ENCODE measurements at places on chromosomes 7 and 10.

- DNase-seq: no peak
Measured at GRCh38 chr7:2199528-2199927, 33.2 kb downstream of the MAD1L1 start.

GRCh38 chr7:51774178-51774577, 457.6 kb upstream of the COBL start:
- no peak for DNase-seq

- DNase-seq: no peak
Measured at GRCh38 chr10:16014469-16014868, 154.2 kb upstream of the MINDY3 start.

- no peak for DNase-seq
Measured at GRCh38 chr7:73647725-73648592, 19.7 kb upstream of the VPS37D start.

GRCh38 chr10:48842231-48842630, 97.4 kb downstream of the LRRC18 start:
- DNase-seq: no peak

DNA sequence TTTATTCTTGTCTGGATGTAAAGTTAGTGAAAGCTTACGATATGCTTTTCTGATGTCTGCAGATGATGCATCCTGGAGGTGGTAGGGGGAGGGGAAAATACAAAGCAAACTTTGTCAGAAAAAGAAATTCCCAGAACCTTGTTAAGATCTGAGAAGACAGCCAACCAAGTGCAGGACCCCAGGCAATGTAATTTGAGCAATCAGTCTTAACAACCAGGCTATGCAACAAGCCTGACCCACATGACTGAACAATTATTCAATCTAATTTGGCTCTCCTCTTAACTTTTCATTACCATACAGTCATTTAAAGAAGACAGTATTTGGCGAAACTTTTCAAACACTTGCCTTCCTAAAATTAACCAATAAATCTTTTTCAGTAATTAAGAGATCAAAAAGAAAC, 74.5 kb downstream of the DNAJC1 start:
- no peak for DNase-seq

- DNase-seq: no peak
Measured at GRCh38 chr7:151095123-151095797, 9.0 kb downstream of the AGAP3 start.

GRCh38 chr10:30445711-30446110, 11.7 kb downstream of the MAP3K8 start:
- DNase-seq: no peak

- DNase-seq: no peak
Measured at GRCh38 chr7:50329775-50330174, 25.3 kb downstream of the IKZF1 start.

- DNase-seq: no peak
Measured at GRCh38 chr10:107771066-107771465, 606.6 kb upstream of the SORCS1 start.

DNA sequence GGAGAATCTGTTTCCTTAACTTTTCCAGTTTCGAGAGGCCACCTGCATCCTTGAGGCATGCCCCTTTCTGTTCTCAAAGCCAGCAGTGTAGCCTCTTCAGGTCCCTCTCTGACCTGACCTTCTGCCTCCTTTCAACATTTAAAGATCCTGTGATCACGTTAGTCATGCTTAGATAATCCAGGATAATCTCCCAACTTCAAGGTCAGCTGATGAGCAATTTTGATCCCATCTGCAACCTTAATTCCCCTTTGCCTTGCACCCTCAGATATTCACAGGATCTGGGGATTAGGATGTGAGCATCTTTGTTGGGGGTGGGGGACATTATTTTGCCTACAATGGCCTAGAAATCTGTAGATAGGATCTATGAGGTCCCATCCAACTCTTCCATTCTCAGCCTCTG, 8.0 kb downstream of the HKDC1 start:
- DNase-seq: no peak

- DNase-seq: no peak
Measured at GRCh38 chr7:67462781-67463191, 466.2 kb downstream of the TYW1 start.

DNA sequence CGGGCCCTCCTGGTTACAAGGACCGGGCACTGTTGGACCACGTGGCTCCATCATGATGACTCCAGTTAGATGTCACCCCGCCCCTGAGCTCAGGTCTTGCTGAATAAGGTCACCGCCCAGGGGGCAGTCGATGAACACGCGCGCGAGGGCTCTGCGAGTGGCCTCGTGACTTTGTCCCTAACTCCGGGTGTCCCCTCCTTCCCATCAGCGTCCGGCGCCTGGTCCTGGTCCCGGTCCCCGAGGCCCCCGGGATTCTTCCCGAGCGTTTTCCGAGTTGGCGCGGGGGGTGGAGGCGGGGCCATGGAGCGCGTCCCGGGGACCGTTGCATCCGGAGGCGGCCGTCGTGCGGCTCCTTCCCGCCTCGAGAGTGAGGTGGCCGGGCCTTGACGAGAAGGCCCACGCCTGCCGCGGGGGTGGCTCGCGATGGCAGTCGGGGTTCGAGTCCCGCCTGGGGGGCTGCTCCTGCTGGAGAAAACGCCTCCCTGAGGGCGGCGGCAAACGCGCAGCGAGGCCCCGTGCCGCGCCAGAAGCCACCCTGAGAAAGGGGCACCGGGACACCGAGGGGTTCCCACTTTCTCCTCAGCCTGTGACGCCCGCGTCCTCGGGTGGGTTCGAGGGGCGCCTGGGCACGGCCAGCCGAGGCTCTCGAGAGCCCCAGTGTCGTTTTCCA, 569 bp upstream of the NPTX2 start:
- no peak for DNase-seq

GRCh38 chr10:61151059-61151458, 207.1 kb upstream of the RHOBTB1 start:
- no peak for DNase-seq

GRCh38 chr10:110733218-110733952, 89.2 kb downstream of the RBM20 start:
- DNase-seq: no peak

DNA sequence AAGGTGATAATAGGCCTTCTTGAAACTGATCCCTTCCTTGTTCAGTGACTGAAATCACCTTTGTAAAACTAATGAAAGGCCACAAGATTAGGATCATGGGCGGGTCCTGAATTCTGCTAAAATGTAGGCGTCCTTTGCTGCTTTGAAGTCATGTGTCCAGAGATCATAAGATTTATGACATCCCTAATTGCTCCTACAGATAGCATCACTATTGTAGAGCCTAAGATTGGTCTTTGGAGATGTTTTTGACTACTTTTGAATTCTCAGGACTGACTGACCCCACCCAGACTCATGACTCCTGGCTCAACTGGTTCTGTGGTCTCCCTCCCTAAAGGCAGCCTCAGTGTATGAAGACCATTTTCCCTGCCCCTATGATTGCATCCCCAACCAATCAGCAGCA, 322.6 kb upstream of the SEMA3D start:
- DNase-seq: no peak

GRCh38 chr7:101466871-101467270, 104.2 kb downstream of the COL26A1 start:
- no peak for DNase-seq

GRCh38 chr7:137846549-137846826, 286 bp downstream of the DGKI start:
- no peak for DNase-seq

GRCh38 chr10:75068523-75068922, 42.9 kb upstream of the SAMD8 start:
- no peak for DNase-seq

DNA sequence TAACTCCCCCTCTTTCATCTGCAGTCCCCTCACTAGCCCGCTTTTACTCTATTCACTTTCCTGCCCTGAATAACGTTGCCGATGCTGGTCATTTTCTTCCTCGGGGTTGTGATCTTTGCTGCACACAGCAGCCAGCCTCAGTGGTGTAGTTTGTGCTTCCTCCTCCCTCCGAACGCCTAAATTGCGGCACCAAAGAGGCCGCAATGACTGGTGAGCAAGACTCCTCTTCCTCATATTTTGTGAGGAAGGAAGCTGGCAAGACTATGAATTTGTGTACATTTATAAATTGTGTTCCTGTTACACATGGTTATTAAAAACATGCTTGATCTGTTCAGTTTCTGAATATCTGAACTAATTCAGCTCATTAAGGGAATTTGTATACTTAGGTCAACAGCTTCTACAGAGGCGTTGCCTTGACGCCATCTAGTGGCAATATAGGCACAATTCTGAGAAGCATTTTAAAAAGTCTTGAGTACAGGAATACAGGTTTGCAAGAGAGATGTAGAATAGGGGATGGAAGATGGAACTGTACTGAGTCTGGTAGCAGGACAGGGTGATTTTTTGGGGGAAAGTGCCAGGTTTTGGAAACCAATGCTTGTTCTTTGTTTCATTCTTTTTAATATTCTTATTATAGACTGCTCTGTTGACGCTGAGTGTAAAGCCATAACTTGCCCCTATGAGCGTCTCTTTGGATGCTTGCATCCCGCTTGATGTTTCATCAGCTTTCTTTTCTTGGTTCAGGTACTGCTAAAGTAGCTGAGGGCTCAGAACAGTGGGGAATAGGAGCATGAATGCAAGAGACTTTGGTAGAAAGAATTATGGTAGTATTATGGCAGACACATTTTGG, 4.1 kb upstream of the TAS2R5 start:
- no peak for DNase-seq

GRCh38 chr7:37894671-37895070, 21.9 kb downstream of the SFRP4 start:
- no peak for DNase-seq

DNA sequence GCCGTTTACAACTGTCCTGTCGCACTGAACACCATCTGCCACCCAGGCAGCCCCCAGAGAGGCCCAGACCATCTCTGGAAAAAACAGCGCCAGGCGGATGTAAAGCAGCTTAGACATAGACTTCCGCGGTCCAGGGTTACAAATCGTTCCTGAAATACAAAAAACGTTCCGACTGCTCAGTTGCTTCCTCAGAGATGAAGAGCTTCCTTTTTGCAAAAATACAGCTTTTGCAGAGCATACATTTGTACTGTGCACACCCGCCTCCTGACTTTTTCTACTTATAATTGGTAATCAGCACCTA, 11.4 kb downstream of the DAGLB start:
- no peak for DNase-seq

DNA sequence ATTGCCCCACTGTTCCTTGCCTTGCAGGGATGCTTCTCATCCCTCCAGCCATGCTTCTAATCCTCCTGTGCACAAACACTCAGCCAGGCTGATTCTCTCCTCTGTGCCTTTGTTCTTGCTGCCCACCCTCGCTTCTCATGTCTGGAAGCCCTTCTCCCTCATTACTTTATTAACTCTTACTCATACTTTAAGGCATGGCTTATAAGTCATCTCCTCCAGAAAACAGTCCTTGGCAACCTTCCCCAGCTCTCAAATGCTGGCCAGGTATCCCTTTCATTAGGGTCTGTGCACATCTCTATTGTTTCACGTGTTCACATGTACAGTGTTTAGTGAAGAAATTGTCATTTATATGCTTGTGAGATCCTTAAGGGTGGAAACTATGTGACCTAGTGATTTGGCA, 62.9 kb downstream of the ITGB8 start:
- DNase-seq: no peak

DNA sequence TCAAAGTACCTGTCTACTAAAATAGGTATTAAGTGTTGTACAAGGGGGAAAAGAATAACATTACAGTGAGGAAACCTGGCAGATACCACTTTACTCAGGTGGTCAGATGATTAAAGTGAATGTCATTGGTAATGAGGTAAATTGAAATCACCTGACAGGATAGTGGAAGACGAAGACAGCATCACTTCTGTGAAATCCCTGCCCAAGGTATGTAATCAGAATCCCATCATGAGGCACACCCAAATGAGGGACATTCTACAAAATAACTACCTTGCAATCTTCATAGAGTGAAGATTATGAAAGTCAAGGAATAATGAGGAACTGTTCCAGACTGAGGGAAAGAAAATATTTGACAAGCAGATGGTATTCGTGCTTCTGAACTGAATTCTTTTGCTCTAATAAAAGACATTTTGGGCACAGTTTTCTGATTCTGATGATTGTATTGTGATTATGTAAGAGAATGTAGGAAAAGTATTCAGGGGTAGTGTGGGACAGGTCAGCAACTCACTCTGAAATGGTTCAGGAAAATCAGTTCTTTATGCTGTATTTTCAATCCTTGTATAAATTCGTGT, 33.3 kb upstream of the ARMS2 start:
- no peak for DNase-seq

GRCh38 chr10:14247377-14248116, 83.2 kb downstream of the FRMD4A start:
- DNase-seq: no peak

DNA sequence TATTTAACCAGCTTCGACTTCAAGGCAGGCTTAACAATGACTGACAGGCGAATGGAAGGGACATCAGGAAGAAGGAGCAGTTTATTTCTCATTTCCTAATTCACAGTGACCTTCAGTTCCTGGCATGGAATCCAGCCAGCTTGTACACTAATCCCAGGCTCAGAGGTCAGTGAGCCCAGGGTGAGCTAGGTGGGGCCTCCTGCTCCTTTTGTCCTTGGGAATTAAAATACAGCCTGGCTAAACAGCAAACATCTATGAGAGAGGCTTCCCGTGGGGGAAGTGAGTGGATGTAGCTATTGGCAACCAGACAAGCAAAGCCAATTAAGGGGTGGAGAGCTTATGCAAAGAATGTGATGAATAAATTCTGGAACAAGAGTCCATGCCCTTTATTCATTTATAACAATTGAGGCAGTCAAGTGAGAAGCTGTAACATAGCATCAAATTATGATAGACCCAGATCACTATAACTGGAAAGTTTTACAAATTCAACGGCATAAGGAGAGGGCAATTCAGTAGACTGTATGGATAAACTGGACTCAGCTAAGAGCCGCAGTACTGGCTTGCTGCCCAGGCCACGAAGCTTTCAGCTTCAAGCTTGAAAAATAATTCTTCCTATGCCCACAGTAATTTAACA, 57.1 kb downstream of the STK17A start:
- DNase-seq: no peak

DNA sequence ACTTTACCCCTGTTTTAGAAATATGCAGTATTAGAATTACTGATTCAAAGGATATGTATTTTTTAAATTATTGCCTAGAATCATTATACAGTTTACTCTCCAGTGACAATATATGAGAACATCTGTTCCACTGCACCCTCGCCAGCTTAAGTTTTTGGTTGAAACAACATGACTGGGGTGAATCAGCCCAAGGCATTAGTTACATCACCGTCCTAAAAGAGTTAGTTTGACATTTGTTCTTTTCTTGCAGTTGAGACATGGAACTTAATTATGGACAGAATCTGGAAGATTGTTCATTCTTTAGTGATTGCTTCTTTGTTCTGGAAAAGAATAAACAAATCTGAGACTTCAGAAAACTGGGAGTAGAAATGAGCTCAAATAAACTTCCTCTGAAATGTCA, 167.3 kb upstream of the DKK1 start:
- DNase-seq: no peak

- DNase-seq: no peak
Measured at GRCh38 chr7:122544463-122544862, 154.5 kb downstream of the RNF133 start.
